ENCODE measurements at places on chromosomes 6 and 20.

GRCh38 chr20:52751571-52751970 is 220.6 kb upstream of the TSHZ2 start:
- DNase-seq: no peak

- DNase-seq: no peak
Measured at GRCh38 chr6:100382767-100383195, 81.9 kb downstream of the SIM1 start.

- DNase-seq: no peak
Measured at GRCh38 chr6:97674802-97675201, 391.8 kb upstream of the MMS22L start.

- DNase-seq: no peak
Measured at GRCh38 chr6:89372506-89372901, 20.0 kb upstream of the UBE2J1 start.

DNA sequence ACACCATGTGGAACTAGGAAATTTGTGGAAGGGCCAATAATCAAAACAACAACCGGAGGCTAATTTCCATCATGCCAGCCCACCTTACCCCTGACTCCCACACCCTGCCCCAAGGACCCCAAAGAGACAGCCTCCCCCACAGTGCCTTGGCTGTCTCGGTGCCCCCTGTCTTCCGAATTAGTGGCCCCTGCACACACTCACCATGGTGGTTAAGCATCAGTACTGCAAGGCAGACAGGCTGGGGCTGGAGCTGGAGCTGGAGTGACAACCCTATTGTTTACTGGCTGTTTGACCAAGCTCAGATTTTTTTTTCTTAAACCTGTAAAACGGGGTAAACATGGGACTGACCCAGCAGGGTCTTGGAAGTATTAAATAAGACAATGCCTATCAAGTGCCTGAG is 238.0 kb downstream of the TFAP2C start:
- DNase-seq: no peak

DNA sequence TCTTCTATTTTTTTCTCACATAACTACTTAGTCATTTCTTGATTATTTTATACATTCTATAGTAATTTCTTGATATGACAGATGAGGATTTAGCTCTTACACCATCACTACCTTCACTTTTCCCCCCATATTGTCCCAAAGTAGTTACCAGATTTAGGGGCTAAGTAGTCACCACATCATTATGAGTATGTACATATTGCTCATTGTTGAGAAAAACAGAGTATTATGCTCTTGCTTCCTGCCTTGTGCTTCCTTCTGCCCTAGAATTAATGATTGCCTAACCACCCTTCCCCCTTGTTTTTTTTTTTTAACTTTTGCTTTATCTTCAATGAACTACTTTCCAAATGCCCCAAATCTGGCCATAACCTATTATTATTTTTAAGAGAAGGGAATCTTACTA is 6.8 kb upstream of the HLA-B start:
- no peak for DNase-seq

DNA sequence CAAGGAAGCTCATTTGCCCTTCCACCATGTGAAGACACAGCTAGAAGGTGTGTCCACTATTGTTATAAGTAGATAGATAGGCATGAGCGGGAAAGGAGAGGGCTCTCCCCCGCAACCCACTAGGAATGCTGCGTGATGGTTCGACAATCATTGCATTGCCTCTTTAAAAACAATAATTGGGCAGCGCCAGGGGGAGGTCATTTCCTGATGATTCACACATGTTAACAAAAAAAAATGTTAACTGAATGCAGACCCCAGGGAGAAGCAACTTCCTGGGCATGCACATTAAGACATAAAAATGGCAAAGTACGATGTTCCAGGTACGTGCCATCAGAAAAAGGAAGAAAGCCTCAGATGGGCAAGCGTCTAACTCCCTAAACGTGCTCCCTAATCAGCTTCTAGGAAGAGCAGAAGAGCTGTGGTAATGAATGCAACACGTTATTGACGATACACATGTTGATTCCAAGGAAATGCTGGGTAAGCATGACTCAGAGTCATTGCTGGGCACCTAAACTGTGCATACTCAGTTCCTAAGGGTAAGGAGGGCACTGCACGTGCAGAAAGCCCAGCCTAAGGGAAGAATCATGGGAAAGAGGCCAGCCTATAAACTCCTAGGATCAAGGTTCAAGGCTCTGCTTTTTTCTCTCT is 113.7 kb downstream of the FAM217A start:
- no peak for DNase-seq

DNA sequence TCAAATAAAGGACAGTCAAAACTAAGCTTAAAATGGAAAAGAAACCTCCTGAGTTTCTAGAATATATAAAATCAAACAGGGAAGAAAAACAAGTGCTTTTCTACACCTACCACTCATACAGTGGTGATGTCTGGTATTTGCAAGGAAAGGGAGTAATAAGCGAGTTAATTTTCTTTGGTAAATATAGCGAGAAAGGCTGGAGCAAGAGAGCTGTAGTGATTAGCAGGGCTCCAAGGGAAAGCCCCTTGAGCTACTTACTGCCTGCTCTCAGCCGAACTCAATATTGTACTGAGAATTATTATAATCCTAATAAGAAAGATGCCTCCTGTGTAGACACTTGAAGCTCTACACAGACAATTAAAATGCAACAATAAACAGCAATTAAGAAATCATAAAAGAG is 296.3 kb downstream of the LAMA2 start:
- no peak for DNase-seq

- no peak for DNase-seq
Measured at GRCh38 chr20:43680981-43681380, 14.1 kb downstream of the MYBL2 start.

DNA sequence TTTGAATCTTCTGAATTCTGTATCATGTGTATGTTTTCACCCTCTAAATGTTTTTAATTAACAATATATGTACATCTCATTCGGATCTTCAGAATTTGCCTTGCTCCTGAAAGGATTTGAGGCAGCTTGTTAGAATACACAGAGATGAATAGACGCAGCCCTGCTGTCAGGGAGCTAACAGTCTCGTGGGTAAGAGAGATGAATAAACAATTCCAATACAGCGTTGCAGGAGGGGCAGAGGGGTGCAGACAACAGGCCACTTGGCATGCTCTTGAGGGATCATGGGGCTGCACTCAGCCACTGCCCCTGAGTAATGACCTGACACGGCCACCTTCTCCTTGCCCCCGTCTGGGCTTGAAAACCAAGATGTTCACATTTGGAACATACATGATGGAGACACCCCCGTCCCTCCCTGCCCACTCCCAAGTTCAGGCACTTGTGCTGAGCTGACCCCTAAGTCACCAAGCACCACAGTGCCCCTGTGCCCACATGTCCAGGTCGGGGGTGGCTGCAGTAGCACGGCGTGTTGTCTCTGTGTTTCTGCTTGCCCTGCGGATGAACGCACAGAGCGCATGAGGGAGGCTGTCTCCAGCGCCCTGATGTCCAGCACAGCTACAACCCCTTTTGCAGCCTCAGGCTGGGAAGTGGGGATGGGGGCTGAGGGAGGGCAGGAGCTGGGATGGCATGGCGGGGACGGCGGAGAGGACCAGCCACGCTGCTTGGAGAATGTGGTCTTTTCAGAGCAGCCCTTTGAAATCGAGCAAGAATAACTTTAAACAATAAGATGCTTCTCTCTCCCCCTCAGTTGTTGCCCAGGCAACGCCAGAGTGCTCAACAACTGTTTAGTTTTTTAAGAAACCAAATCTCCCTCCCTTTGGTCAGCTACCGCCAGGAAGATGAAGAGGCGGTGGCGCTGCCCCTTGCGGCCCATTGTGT is 33.0 kb upstream of the CDH22 start:
- DNase-seq: no peak

DNA sequence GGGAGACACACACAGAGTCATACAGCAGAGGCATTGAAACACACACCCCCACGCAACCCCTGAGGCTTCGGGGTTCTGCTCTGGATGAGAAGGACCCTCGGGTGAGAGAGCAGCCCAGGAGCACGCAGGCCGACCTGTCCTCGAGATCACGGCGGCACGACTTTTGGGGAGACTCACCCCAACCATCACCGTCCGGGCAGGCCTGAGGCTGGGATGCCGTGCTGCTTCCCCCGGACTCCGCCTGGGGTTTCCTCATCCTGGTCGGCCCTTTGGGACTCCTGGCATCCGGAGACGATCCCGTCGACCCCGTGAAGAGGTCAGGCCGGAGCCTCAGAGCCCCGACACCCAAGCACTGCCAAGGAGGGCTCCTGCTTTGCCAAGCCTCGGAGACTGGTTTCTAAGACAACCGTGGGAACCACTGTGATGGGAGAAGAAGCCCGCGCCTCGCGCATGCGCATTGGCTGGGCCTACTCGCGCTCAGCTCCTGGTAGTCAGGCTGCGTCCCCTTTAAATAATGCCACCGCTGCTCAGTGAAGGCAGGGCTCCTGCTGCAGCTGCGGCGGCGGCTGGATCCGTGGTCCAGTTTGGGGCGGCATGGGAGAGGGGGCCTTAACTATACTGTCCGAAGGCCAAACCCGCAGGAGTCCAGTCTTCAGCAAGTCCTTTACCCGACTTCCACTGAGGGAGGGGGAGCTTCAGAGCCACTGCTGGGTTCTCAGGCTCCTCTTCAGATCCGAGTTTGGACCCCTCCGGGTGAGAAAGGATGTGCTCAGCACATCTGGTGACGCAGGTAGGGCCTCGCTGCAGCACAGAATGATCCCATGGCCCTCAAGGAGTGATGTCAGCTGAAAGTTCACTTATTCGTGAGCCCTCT is 171.4 kb upstream of the ZNF337 start:
- DNase-seq: peak; percentile 38

GRCh38 chr6:2684766-2685754 is 65.7 kb downstream of the MYLK4 start:
- no peak for DNase-seq

DNA sequence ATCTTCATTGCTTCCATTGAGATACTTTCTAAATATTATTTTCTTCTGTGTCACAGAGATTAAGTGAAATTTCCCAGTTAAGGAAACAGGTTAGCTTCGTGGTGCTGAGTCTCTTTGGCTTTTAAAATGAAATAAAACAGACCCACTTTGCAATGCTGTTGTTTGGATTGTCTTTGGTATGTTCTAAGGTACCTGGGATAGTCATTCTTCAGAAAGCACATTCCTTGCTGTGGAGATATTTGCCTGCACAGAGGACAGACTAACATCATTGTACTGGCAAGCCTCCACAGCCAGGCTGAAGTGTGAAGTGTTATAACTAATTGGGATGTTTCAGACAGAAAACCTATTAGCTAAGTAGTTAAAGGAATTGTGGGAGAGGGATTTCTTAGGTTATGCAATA is 148.8 kb upstream of the EPHA7 start:
- no peak for DNase-seq

- DNase-seq: no peak
Measured at GRCh38 chr6:1378065-1379016, 11.0 kb upstream of the FOXF2 start.

DNA sequence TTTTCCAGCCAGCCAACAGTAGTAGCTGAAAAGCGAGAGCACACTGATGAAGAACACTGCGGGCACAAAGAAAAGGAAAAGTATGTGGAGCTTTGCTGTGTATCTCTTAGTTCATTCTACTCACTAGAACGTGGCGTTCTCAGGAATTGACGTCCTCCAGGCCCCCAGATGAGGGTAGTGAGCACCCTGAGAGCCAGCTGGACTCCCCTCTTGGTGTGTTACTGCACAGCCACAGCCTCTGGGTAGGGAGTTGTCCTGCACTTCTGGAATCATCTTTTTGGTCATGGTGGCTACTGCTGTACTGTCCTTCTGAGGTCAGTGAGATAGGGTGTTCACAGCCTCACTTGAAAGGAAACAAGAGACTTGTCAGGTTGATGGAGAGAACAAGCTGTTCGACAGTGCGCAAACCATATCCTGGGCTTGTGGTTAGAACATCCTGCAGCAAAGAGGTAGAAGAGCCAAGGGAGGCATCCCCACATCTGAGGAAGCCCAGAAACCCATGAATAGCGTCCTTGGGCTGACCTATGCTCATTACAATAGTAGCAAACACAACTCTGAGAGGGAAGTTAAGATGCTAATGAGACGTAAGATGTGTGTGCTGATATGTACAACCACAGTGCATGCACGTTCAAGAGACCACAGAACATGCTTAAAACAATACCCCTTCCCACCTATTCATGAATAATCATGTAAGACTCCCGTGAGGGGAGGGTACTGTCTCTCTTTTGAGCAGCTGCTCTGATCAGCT is 14.6 kb upstream of the HLA-F start:
- DNase-seq: no peak

- DNase-seq: no peak
Measured at GRCh38 chr6:41732591-41733359, 2.6 kb downstream of the TFEB start.

GRCh38 chr6:37005061-37005810 is at the start of gene FGD2:
Gene FGD2 (plus strand): TSS chr6:37005655. CDS start chr6:37005818, 163 bp downstream.
- DNase-seq: no peak

- DNase-seq: no peak
Measured at GRCh38 chr20:7155794-7156193, 388.3 kb downstream of the BMP2 start.

- no peak for DNase-seq
Measured at GRCh38 chr20:50344232-50345071, 153.8 kb downstream of the CEBPB start.

- DNase-seq: no peak
Measured at GRCh38 chr20:39298121-39298520, 336.0 kb downstream of the DHX35 start.

- DNase-seq: no peak
Measured at GRCh38 chr6:118344014-118344670, 204.0 kb upstream of the PLN start.

- DNase-seq: no peak
Measured at GRCh38 chr6:37913210-37913609, 93.7 kb downstream of the ZFAND3 start.

DNA sequence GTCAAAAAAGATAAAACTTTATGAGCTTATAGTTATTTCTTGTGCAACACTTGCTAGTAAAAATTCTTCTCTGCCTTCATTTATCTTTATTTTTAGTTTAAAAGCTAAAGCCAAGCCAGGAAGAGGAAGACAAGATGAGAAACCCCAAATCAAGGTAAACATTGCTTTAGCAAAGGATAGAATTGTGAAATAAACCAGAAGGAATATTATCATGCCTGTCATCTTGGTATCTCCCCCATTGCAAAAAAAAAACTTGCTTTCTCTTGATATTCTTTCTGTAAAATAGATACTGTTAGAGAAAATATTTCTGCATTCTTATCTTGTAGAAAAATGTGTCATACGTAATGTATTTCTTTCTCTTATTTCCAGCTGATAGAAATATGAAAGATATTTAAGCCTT is 432.8 kb downstream of the GJA1 start:
- DNase-seq: no peak

DNA sequence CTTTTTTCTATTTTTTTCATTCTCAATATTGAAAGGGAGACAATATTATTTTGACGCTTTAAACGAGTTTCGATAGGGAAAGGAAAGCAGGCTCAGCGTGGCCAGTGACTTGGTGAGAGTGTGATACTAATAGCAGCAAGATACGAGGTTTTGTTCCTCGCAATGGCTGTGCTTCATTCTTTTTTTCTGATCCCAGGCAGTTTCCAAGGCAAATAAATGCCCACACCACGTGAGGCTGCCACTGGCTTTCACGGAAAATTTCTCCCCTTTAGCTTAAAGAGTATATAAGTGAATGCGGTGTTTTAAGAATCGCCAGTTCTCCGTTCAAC is 196.4 kb upstream of the ZNF184 start:
- DNase-seq: no peak

GRCh38 chr20:1321654-1321939 is 7.3 kb downstream of the SDCBP2 start:
- DNase-seq: no peak

All from HAP-1 (cell line).